ENCODE measurements at places on chromosomes 6 and 20.

DNA sequence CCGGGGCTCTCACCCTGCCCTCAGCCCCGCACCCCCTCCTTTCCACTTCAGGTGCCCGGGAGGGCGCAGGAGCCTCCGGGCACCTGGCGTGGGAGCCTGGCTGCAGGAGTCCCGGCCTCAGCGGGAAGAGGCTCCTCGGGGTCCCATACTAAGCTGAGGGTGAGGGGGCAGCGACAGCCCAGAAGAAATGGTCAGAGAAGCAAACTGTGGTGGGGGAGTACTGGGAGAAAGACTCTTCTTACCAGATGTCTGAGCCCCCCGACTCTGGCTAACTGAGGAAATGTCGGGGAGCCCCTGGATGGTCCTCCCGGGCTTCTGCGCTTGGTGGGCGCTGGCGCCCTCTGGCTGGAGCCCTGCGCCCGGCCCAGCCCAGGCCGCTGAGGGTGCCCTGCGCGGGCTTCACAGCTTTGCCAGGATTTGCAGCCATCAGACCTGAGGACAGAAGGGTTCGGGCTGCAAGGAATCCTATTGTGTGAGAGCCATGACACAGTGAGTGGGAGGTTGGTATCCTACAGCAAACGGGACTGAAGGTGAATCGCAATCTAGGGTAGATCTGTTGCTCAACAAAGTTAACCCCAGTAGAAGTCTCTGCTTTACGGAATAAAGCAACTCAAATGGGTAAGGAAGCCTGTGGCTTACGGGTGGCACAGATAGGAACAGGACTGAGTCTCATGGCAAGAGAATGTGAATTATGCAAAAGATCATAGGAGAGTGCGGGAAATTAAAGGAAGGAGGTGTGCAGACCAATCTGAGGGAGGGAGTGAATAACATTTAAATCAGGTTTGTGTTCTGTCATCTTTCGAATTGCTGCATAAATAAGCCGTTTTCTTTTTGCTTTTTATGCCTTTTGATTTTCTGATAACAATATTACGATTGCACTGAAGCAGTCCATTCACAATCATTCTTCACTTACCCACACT is 639 bp upstream of the RCAN2 start:
- DNase-seq, result no peak

- DNase-seq, result no peak
Measured at GRCh38 chr6:101266063-101266462, 127.4 kb upstream of the GRIK2 start.

GRCh38 chr6:140544431-140544830 is 1170.0 kb upstream of the CITED2 start:
- no peak for DNase-seq

DNA sequence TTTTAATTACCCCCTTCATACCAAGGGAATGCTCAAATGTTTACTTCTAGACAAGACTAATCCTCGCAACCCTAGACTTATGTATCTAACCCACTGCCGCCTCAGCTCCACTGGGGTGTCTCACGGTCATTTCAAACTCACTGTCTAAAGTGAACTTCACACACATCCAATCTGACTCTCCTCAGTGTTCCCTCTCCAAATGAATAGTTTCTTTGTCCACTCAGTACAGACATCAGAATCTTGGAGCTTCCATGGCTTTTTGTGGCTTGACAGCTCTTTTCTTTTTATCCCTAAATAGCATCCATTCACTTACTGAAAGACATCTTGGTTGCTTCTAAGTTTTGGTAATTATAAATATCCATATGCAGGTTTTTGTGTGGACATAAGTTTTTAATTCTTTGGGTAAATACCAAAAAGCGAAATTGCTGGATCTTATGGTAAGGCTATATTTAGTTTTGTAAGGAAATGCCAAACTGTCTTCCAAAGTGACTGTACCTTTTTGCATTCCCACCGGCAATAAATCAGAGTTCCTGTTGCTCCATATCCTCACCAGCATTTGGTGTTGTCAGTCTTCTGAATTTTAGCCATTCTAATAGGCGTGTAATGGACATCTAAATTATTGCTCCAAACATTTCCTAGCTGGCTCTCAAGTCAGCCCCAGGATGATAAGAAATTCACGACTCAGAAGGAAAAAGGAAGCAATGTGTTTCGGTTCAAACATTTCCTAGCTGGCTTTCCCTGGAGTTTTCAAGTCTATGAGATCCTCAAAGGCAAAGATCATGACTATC is 73.1 kb downstream of the DNAAF9 start:
- DNase-seq, result no peak

- DNase-seq, result no peak
Measured at GRCh38 chr6:24107294-24107693, 18.7 kb upstream of the NRSN1 start.

DNA sequence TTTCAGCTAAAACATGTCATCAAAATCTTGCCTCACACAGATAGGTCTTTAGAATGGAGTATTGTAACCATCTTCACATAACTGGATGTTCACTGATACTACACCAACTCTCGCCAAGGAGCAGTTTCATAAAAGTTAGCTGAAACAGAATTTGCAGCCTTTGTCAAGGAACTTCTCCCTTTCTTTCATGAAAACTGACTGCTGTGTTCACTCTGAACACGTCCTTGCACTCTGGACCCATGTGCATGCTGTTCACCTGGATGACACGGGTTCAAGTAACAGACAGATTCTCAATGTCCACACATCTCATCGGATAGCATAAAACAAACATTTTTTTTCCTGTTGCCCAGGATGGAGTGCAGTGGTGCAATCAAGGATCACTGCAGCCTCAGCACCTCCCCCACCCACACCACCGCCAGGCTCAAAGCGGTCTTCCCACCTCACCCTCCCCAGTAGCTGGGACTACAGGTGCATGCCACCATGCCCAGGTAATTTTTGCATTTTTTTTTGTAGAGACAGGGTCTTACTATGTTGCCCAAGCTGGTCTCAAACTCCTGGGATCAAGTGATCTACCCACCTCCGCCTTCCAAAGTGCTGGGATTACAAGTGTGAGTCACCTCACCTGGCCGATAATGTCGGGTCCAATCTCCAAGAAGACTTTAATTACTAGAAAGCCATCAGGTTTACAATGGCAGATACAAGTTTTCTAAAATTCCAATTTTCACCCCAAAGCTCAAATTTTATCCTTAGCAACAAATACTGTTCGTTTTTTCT is 9.4 kb downstream of the DIDO1 start:
- no peak for DNase-seq

DNA sequence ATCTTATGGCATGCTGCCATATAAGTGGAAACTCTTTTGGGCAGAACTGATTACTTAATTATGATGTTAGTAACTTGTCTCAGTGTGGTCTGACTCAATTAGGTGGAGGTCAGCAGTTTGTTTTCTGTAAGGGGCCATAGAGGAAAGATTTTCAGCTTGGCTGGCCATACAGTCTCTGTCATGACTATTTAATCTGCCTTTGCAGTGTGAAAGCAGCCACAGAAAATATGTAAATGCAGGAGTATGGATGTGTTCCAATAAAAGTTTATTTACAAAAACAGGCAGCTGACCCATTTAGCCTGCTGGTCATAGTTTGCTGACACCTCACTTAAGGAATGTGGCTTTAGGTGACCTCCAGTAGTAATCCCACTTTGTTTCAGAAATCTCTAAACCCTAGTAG is 700.7 kb downstream of the EPM2A start:
- DNase-seq, result no peak

DNA sequence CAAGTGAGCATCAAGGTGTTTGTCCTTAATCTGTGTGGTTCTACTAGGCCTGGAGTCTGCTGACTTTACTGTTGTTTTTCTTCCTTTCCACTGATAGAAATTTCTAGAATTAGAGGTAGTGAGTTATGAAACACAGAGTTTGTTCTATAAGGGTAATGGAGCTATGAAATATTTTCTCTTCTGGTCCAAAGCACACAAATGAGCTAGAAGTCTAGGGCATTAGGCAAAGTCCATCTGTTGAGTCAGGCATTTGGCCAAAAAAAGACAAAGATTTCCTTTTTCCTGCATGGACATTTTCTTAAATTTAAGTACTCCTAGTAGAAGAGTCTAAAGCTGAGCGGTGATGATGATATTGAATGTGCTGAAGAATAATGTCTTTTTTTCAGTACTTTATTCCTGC is 174.3 kb upstream of the STXBP5 start:
- no peak for DNase-seq

GRCh38 chr6:131130554-131130940 is 4.7 kb upstream of the AKAP7 start:
- DNase-seq, result no peak

GRCh38 chr6:74631564-74631963 is 574.3 kb downstream of the COL12A1 start:
- DNase-seq, result no peak
